SHP77 treated with DMSO at 0.1 percent for 48 hours (cell line): ENCODE measurements at places on chromosomes 12 and 14.
A peak's percentile ranks its signal among the peaks of the same experiment; 100 is the strongest.

DNA sequence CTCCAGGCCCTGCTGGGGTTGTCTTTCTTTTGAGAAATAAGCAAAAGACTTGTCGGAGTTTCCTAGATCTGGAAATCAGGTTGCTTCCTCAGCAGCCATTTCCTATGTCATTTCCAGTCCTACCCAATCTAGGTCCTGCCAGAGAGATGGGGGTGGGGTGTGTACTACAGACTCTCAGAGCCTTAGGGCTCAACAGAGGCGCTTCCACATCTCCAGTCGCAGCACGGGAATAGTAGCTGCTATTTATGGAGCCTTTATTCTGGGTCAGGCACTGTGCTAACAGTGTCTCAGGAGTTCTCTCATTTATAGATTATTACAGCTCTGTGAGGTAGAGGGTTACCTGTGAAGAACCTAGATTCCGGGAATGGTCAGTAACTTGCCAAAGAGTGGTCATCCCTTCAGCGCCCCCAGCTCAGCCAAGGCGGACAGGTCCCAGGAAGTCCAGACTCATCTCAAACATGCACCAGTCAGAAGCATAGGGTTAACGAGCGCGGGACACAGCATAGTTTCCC is 21.9 kb downstream of the DHRS2 start:
- DNase-seq: no peak

DNA sequence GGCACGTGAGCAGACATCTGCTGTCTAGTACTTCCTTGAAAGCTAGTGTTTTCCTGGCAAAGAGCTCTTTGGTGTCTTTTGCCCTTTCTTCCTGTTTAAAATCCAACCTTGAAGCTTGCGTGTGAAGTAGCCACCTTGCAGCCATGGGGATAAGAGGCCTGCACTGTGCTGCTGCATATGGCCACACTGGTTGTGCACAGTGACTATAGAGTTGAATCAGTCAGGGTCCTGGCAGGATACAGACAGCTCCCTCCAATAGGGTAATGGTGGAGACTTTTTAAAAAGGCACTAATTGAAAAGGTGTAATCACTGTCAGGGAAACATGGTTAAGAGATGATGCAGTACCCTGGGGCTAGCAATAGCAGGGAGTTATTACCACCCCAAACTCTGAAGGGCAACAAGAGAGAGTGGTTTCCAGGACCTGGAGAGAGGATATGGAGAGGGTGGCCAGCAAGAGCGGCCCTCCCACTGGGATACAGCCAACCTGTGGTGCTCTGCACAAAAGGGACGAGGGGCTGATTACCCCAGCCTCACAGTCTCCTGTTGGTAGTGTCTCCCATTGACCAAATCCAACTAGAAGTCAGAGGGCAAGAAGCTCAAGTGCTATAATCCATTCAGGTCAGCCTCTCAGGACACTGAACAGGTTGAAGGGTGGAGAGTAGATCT is 4.8 kb upstream of the GLT8D2 start:
- no peak for DNase-seq

GRCh38 chr12:64008596-64008995 is 164.1 kb downstream of the SRGAP1 start:
- DNase-seq: no peak

DNA sequence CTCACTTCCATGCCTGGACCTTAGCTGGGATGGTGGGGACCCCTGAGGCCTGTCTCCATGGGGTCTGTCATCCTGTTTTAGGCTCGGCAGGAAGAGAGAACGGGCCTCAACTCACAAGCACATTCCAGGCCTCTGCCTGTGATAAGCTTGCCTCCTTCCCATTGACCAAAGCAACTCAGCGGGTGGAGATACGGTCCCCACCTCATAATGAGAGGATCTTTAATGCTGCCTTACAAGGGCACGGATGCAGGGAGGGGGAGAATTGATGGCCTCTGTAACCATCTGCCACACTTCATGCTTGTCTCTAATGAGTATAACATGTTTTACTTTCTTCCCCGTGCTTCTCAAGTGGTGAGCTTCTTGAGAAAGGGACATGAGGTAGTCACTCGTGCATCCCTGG is 50.0 kb downstream of the GLT1D1 start:
- DNase-seq: no peak

- DNase-seq: no peak
These were observed 923 bp upstream of the ITPR2 start for GRCh38 chr12:26833743-26834490.

DNA sequence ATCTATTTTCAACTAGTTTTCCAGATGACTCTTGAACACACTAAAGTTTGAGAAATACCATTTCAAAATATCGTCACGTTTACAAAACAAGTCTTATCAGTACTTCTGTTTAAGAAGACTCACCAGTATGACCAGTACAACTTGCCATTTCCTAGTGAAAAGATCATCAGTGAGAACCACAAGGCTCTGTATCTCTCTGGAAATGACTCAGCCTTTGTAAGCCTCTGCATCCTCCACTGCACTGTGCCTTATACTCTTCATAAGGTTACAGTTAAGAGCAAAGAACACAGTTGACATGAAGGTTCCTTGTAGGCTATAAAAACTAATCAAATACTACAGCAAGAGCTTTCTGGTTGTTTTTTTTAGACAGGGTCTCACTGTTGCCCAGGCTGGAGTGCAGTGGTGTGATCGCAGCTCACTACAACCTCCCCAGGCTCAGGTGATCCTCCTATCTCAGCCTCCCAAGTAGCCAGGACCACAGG is 5.7 kb upstream of the VTI1B start:
- no peak for DNase-seq

DNA sequence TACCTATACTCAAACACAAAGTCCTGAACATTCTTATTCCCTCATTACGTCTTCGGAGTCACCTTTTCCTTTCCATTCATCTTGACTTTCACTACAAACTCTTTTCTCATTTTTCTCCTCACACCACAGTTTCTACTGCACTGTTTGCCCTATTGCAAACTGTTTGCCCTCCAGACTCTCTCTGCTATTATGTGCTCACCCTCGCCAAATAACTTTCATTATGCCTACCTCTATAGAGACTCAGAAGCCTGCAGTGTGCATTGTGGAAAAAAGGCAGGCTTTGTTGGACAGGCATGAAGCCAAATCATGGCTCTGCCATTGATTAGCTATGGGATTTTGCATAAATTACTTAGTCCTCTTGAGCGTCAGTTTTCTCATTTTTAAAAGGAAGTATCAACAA is 246.6 kb upstream of the CCDC196 start:
- no peak for DNase-seq

- DNase-seq: no peak
These were observed 342.9 kb downstream of the PAWR start for GRCh38 chr12:79347866-79348265.

- peak; percentile 23 for DNase-seq
These were observed at the start of gene RTN1 for GRCh38 chr14:59870277-59871165. Gene RTN1 (minus strand): TSS chr14:59870776. CDS start chr14:59870630, 146 bp downstream.

GRCh38 chr14:96893966-96894622 is 96.9 kb downstream of the VRK1 start:
- no peak for DNase-seq

DNA sequence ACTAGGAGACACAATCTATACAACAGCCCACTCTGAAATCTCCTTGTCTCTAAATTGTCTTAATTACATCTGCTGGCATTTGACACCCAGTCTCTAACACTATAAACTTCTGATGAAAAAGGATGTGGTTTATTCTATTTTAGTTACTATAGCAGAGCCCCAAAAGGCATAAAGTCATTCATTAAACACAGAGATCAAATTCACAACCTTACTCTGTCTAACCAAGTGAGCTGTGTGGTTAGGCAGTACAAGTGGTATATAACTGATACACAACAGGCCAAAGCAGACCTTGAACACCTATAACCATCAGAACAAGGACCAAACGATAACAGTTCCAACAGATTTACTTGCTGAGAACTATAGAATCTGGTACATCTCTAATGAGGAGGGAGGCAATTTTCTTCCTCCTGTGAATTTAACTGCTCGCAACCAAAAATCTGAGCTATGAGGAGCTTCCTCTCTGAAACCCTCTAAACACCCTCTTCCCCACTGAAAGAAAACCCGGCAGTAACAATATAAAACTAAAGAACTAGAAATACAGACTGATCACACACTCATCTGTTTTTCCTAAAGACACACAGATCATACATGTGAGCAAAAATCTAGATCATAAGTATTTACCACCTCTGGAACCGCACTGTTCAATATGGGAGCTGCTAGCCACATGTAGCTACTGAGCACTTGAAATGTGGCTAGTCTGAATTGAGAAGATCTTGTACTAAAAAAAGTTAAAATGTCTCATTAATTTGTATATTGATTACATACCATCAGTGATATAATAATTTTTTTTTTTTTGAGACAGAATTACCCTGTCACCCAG is 17.7 kb downstream of the SPPL3 start:
- DNase-seq: no peak

DNA sequence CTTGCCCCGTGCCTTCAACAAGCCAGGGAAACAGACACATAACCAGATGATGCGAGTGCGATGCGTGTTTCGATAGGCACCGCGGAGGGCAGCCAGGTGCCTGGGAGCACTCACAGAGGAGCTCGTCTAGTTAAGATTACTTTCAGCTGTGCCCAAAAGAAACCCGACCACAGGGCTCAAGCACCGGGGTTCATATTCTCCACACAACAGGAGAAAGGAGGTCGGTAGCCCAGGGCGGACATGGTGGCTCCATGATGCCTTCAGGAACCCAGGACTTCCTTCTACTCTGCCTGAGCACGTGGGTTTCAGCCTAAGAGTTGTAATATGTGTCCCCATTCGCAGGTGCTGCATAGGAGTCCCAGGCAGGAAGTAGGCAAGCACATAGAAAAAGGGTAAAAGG is 53.7 kb upstream of the DDX11 start:
- no peak for DNase-seq

GRCh38 chr12:32312049-32312670 is 87.2 kb upstream of the FGD4 start:
- peak; percentile 6 for DNase-seq

DNA sequence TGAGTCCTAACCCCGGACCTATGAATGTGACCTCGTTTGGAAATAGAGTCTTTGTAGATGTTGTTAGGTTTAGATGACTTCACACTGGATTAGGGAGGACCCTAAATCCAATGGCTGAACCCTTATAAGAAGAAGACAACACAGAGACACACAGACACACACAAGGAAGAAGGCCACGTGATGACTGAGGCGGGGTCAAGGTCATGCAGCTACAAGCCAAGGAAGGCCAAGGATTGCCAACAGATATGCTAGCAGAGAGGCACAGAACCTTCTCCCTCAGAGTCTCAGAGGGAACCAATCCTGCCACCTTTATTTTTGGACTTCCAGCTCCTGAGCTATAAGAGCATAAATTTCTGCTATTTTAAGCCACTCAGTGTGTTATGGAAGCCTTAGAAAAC is 31.8 kb downstream of the LTBP2 start:
- no peak for DNase-seq

DNA sequence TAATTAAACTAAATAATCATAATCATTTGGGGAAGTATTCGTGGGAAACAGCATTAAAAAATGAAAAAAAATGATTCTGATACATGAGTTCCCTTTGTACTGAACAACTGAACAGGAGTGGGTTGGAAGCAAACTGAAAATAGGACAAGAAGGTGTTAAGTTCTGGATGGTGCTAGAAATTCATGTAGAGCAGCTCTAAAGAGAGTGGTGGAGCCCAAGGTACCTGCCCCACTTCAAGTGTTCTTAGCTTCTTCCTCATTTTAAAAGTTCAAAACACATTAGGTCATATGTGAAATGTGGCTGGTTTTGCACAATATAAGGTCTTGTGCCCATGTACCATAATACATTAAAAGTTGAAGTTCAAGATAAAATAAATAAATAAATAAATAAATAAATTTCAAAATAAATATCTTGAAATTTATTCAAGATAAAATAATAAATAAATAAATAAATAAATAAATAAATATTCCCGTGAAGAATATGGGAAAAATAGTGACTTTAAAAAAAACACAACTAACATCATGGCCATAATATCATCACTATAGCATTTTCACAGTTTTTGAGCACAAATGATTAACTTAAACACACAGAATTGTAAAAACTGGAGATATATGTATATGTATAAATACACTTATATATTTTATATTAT is 191.5 kb upstream of the PRKD1 start:
- DNase-seq: no peak

DNA sequence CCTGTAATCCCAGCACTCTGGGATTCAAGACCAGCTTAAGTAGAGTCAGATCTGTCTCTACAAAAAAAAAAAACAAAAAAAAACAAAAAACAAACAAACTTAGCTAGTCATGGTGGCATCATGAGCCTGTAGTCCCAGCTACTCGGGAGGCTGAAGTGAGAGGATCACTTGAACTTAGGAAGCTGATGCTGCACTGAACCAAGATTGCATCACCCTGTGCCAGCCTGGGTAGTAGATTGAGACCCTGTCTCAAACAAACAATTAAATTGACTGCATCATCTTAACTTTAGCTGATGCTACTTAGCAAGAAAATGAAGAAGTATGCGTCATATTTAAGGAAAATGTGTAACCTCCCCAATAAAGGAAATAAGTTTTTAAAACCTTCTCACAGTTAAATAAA is 136.6 kb upstream of the ATXN7L3B start:
- DNase-seq: no peak

GRCh38 chr12:113191227-113191626 is 5.7 kb downstream of the RITA1 start:
- no peak for DNase-seq

- no peak for DNase-seq
These were observed 136.5 kb upstream of the MYL2 start for GRCh38 chr12:111056618-111057521.

- no peak for DNase-seq
These were observed 114.5 kb downstream of the TRAFD1 start for GRCh38 chr12:112239881-112240280.

- DNase-seq: no peak
These were observed 53.7 kb downstream of the MAP3K9 start for GRCh38 chr14:70755655-70756054.

DNA sequence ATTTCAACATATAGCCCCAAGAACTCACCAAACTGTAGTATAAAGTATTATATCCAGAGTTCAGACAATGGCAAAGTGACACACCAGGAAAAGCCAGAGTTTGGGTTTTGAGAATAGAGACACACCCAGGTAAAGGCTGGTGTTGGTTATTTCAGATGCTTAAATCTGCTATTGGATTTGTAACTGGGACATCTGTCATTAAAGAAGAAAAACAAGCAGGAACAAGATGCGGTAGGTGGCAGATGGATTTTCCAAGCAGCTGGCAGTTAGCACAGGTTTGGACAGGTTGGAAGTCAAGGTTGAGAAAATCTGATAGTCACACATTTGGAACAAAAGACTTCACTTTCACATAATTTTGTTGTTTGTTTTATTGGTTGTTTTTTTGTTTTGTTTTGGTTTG is 14.4 kb upstream of the CDK17 start:
- no peak for DNase-seq
